Bone marrow (tissue), 2 donors: ENCODE measurements at places on chromosomes 11 and 22.

GRCh38 chr22:23066200-23067022, 3.9 kb upstream of the GNAZ start:
- no peak for DNase-seq

GRCh38 chr22:24407278-24407665, 20.1 kb upstream of the ADORA2A start:
- DNase-seq = no peak

DNA sequence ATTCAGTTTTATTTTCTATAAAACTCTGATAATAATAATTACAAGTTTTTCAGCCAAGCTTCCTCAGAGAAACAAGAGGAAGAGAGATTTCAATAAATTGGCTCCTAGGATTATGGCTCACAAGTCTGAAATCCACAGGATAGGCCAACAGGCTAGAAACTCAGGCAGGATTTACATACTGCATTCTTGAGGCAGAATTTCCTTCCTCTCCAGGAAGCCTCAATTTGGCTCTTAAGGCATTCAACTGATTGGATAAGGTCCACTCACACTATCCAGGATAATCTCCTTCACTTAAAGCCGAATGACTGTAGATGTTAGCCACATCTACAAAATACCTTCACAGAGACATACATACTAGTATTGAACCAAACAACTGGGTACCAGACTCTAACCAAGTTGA, 120.3 kb upstream of the FAT3 start:
- DNase-seq = no peak

- DNase-seq = peak; percentile 50
Observed at GRCh38 chr11:62880231-62880802, 379 bp upstream of the SLC3A2 start.

- DNase-seq = no peak
Observed at GRCh38 chr11:45165386-45165785, 18.9 kb downstream of the PRDM11 start.

DNA sequence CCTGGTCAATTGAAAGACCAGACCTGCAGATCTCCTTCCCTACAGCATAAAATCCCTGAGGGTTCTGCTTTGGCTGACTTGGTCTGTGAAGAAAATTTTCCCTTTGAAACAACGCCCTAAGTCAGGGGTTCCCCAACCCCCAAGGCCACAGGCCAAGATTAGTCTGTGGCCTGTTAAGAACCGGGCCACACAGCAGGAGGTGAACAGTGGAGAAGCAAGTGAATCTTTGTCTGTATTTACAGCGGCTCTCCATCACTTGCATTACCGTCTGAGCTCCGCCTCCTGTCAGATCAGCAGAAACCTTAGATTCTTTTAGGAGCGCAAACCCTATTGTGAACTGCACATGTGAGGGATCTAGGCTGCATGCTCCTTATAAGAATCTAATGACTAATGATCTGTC, 38.2 kb downstream of the CCDC83 start:
- no peak for DNase-seq

DNA sequence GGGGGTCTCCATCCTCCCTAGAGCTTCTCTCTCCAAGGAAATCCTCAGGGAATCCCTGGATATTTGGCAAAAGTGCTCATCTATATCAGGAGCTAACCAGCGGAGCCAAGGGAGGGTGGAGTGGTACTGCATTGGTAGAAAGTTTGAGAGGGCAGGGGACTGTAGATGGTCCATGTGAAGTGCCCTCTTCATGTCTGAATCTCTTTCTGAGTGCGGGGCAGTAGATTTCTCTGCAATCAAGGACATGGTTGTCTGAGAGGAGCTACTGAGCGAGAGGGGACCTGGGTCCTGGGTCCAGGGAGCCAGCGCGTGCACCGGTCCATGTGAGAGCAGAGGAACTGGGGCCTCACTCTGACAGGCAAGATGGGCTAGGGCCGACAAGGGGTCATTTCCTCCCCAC, 701 bp downstream of the DIXDC1 start:
- DNase-seq = no peak

GRCh38 chr22:46783721-46784120, 21.3 kb downstream of the TBC1D22A start:
- no peak for DNase-seq

GRCh38 chr22:30354644-30355043, 2.0 kb downstream of the SF3A1 start:
- DNase-seq = no peak

DNA sequence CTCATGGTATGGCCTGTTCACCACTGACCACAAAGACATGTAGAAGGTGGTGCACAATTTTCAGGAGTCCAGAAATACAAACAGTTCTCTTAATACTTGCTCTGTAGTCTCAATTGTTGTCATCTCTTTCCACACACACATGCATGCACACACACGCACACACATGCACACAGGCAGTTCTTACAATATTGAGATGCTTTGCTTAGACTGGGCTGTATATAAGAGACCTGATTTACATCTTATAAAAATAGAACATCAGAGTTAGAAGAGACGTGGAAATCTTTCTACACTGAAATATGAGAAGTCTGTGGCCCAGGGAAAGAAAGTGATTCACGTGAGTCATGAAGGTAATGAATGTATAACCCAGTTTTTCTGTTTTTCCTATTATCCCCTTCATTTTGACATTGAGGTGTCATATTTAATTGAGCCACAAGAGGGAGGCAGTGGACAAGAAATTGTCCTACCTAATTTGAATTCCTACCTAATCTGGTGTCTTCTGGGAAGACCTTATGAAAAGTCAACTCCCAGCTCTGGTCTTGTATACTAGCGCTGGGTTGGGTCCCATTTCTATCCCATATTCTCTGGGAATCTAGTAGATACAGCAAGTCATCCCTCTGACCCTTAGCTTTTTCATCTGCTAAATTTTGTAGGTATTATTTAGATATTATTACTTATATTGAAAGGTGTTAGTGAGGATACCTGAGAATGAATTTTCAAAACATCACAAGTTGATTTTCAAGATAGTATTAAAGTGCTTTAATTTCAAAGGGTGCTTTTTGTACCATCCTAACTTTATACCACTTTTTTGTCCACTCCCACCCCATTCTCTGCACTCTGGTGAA, 14.9 kb upstream of the MS4A4A start:
- peak; percentile 34 for DNase-seq

DNA sequence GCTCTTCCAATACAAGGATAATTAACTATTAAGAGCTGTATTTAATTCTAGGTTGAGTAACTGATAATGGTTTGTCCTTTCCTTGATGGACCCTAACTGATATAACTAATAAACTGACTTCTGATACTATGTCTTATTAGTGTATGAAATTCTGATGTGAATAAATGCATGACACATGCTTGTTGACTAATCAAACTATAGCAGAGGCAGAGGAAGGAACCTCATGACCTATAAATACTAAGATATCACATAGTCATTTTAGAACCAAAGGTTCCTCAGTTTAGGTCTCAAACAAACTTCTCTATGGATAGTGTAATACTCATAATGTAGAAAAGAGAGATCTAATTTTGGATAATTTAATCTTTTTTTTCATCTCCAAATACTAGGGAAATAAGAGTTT, 4.8 kb upstream of the HBD start:
- DNase-seq = no peak

DNA sequence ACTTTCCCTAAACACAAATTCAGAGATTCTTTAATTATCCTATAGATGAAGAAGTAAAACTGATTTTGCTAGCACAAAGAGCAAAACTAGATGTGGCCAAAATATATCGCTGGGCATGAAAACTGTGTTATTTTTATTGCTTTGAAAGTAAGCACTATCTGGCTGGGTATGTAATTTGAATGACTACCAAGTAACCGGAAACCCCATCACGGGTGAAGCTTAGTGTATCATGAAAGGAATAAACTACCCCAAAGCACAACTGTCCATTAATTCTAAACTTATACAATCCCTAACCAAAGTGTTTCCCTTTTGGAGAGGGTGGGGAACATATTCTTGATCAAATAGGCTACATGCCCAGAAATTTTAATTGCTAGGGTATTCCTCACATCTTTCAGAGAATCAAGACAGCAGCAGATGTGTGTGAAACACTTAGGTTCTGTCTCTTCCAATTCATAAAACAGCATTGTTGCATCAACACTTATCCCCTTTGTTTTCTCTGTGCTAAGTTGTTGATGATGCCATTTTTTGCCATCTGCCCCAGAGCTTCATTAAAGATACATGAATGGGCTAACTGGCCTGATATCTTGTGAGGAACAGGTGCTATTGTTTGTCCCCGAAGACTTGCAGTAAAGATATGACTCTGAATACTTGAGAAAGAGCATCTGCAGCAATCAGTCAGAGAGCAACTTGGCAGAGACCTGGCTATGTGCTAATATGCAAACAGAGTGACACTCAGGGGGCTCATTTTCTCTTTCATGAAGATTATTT, 238.2 kb downstream of the SOX6 start:
- no peak for DNase-seq

GRCh38 chr11:111299101-111300026, 1.0 kb downstream of the POU2AF3 start:
- DNase-seq = no peak

DNA sequence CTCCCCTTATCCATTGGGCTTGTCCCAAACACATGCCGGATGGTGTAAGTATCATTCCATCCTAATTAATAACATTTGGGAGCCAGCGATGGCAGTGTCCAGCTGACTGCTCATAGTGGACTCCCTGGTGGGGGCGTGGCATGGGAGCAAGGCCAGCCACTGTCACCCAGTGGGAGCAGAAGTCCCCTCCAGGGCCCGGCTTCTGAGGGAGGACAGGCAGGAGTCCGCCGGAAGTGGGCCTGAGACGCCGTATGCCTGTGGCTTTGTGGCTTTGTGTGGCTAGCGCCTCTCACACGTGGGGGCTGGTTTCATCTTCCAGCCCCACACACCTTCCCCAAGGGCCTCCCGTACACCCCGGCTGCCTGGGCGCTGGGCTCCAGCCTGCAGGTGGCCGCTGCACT, 124.5 kb downstream of the KCNQ1 start:
- no peak for DNase-seq

- no peak for DNase-seq
Observed at GRCh38 chr11:122647736-122648275, 7.7 kb upstream of the UBASH3B start.

- DNase-seq = no peak
Observed at GRCh38 chr11:23226331-23227077, 366.2 kb upstream of the CCDC179 start.

DNA sequence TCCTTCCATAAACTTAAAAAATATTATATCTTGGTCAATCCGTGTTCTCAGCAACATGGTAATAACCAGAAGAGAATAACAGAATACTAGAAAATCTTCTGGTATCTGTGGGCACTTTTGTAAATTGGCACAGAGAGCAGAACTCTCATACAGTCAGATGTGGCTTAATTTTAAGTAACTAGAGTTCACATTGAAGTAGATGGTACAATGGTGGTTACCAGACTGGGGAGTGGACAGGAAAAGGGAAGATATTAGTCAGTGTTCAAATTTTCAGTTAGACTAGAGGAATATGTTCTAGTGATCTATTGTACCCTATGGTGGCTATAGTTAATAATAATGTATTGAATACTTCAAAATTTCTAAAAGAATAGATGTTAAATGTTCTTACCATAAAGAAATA, 6.9 kb downstream of the OR52H1 start:
- DNase-seq = no peak
